Esophagus squamous epithelium (tissue), 5 donors: ENCODE measurements at places on chromosomes 3 and 15.

- no peak for DNase-seq
Observed at GRCh38 chr3:38147421-38147820, 9.0 kb downstream of the MYD88 start.

GRCh38 chr3:156180077-156180476 is 59.7 kb downstream of the KCNAB1 start:
- no peak for DNase-seq

- DNase-seq: no peak
Observed at GRCh38 chr3:62329971-62330370, 43.4 kb downstream of the FEZF2 start.

GRCh38 chr3:33521736-33522135 is 81.5 kb upstream of the UBP1 start:
- DNase-seq: no peak

GRCh38 chr15:66842710-66843441 is 140.8 kb downstream of the SMAD6 start:
- DNase-seq: no peak
